ENCODE measurements at places on chromosomes 11 and 22.

GRCh38 chr11:62664405-62665074, 470 bp downstream of the C11orf98 start:
- DNase-seq, result no peak

DNA sequence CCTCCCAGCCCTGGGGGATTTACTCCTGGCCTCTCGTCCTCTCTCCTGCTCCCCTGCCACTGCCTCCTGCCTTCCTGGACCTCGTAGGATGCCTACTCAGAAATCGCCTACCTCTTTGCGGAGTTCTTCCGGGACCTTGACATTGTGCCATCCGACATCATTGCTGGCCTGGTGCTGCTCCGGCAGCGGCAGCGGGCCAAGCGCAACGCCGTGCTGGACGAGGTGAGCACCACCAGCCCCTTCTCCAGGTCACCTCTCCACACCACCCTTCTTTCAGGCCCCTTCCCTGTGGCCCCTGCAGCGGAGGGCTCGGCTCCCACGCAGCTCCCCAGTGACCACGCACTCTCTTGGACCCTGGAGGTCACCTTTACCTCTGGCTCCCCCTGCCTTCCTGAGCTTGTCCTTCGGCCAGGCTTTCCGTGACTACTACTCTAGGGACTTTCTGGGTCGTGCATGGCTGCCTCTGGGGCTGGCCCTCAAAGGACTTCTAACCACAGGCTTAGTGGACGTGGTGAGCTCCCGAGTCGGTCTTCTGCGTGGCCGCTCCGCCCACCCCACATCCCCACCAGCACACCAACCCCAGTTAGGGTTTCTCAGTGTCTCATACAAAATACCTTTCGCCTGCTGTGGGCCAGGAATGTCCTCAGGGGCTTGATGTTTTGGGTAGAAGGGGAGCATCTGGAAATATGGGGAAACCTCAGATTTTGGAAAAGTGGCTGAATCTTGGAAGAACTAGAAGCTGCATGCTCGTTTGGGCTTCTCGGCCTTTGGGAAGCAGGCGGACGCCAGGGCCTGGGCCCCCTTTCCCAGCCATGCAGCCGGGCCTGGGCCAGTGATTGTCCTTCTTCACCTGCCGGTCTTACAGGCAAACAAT, 24.1 kb upstream of the MYRF start:
- no peak for DNase-seq

GRCh38 chr11:47564933-47565339, 463 bp upstream of the PTPMT1 start:
- DNase-seq, result no peak

- DNase-seq, result no peak
Measured at GRCh38 chr11:78427615-78428265, 10.1 kb upstream of the GAB2 start.

GRCh38 chr11:19332476-19332875, 91.7 kb upstream of the E2F8 start:
- DNase-seq, result no peak

GRCh38 chr22:24592851-24593558, at the start of gene LRRC75B:
LRRC75B (minus strand) TSS chr22:24593073; CDS start chr22:24593039, 34 bp downstream.
- peak; percentile 57 for DNase-seq

DNA sequence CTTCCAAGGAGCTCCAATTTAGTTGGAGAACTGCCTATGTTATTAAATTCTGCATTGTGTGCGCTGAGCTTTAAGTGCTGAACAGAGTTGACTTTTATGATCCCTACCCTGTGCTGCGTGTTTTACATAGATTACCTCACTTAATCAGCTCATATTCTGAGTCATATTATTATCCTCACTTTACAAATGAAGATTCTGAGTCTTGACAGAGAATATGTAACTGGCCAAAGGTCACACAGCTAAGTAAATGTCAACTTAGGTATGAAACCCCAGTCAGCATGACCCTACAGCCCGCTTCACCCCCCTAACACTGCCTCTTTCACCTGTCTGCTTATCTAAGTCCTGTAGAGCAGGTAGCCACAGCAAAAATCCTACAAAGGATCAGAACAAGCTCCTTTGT, 19.8 kb upstream of the TMPRSS5 start:
- peak; percentile 3 for DNase-seq

GRCh38 chr11:102312667-102313066, 4.6 kb upstream of the BIRC3 start:
- DNase-seq, result peak; percentile 60

GRCh38 chr11:35111161-35112055, 27.6 kb upstream of the CD44 start:
- DNase-seq, result no peak

DNA sequence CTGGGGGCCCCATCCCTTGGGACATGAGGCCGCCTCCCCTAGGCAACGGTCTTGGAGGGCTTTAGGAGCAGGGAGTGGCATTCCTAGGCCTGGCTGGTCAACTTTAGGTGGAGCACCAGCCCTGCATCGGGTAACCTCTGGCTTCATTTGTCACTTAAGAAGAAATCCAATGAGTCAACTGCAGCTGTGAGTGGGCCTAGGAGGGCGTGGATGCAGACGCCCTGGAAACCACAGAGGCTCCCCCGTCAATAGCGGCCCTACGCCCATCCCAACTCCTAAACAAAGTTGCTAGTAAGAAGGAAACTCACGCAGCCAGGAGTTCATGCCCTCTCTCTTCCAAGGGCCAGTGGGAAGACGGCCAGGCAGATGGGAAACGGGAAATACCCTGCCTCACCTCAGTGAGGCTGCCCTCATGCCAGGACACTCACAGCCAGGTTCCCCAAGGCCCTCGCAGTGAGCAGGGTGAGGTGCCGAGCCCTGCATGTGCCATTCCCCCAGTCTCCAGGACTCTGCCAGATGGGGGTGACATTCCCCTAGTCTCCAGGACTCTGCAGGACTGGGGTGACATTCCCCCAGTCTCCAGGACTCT, 20.8 kb downstream of the BID start:
- DNase-seq, result no peak

DNA sequence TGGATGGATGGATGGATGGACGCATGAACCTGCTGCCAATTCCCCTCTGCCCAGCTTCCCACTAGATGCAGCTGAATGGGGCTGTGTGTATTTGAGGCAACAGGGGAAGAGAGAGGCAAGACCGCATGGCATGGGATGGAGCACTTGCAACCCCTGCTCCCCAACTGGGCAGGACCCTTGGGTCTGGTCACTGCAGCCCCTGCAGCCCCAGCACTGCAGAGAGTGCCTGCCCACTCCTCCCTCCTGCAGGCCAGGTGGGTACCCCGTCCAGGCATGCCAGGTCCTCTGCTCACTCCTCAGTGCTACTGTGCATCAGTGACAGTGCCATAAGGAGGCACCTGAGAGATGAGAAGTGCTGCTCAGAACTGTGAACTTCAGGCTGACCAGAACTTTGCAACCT, 40.3 kb downstream of the OSBPL5 start:
- DNase-seq, result no peak

DNA sequence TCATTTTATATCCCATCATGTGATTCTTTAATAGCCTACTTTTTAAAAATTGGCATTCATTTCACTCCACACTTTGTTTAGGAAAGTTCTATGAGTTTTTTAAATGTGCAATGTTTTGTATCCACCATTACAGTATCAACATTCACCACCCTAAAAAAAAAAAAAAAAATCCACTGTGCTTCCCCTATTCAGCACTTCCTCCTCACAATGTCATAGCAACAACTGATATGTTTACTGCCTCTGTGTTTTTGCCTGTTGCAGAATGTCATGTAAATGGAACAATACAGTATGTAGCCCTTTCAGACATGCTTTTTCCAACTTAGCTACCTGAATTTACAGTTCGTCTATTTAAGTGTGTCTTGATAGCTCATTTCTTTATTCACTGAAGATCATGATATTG, 754.2 kb downstream of the FAM181B start:
- DNase-seq, result no peak

- DNase-seq, result no peak
Measured at GRCh38 chr22:20219667-20220628, 48.2 kb downstream of the RTN4R start.

DNA sequence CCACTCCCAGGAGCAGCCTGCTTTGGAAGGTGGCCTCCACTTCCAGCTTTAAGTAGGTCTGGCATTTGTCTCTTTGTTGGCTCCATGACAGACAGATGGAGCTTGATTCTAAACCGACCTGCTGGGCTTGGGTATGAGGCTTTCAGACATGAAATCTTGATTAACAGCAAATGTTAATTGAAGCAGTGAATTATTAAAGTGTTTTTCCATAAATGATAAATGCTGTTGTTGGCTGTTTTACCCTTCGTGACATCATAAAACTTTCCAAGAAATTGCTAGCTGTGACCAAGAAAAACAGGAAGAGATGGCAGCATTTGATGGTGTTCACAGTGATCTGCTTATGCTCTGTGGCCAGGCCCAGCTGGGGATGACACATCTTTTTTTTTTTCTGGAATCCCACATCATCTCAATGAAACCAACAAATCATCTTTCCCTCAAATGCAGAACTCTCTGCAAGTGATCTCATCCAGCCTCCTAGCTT, 66.1 kb downstream of the RBMXL2 start:
- DNase-seq, result no peak

DNA sequence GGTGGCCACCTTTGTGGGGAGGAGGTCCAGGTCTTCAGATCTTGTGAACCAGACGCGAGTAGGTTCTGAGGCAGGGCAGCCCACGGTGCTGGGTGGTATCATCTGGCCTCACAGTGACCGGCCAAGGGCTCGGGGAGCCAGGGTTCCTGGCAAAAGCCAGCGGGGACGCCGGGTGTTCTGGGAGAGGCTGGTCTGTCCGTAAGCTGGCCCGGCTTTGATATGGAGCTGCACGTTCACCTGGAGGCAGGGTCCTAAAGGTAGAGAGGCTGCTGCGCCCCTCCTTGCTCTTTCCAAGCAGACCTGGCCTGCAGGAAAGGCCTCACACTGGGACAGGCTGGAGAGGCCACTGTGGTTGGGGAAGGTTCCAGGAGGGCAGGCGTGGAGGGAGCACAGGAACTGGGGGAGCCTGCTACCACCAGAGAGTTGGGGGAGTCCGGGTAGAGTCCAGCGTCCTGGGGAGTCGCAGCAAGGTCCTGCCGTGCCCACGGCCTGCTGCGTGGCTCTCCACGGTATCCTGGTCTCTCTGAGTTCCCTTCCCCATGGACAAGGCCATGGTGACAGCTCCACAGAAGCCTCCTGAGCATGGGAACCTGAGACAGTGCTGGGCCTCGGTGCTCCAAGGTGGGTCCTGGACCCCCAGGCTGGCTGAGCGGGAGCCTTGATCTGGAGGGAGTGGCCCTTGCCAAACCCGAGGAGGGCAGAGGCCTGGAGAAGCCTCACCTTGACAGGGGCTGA, 452.4 kb upstream of the B3GAT1 start:
- no peak for DNase-seq

- DNase-seq, result no peak
Measured at GRCh38 chr22:39927544-39927943, 26.7 kb downstream of the GRAP2 start.

DNA sequence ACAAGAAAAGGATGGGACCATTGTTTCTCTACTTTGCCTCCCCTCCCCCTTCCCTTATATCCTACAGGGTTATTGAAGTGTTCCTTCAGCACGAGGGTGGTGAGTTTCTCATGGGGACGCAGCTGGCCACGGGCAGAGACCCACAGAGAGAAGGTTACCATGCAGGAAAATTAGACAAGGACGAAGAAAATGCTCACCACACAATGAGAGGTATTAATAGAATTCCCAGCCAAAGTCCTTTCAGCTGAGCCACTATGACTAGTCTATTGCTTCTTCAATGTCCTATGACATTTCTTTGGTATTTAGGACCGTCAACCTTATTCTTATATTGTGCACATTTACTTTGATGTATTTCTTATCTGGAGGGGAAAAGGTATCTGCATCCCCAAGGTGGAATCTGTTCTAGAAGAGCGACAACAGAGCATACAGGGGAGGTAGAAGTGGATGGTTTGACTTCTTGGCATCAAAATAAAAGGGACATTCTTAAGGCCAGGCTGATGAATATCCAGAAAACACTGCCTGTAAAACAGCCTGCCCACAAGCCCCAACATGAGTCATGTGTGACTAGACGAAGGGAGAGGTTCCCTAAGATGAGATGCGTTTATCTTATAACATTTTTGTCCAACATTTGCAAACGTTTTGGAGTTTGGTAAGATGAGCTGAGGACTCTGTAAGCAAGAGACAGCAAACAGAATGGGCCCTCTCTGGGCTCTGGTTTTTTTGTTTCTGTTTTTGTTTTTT, 209.8 kb upstream of the NARS2 start:
- no peak for DNase-seq

DNA sequence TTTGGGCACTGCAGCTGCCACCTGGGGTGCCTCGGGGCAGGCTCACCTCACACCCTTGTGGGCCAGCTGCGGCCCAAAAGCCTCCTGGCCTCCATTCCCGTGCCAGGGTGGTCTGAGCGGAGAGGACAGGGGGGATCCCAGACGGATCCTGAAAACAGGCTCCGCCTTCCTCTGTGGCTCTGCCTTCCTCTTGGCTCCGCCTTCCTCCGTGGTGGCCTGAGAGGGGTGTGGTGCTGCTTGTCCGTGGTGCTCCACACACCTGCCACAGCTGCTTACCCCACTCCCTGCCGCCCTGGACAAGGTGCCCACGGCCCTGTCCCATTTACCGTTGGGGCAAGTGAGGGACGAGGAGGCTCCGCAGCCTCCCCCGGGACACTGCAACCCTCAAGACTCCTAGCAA, 23.2 kb upstream of the KCNQ1OT1 start:
- DNase-seq, result no peak

- no peak for DNase-seq
Measured at GRCh38 chr11:70467201-70468085, 69.1 kb downstream of the CTTN start.

GRCh38 chr11:76339221-76339620, 41.7 kb downstream of the THAP12 start:
- no peak for DNase-seq

DNA sequence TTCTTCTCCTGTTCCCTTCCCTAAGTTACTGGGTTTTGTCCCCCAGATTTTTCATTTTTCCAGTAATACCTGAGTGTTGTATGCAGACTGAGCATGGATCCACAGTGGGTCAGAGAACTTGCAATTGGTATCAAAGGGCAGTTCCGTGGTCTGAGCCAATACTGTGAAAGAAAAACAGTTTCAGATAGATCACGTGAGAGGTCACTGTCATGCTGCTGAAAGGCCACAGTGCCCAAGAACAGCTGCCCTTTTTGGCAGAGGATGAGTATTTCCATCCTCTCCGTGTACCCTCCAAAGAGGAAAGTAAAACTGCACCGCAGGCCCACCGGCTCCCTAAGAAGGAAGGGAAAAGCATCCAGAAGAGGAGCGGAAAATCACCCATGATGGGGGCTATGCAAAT, 73.0 kb upstream of the TBCEL start:
- no peak for DNase-seq

GRCh38 chr22:31897842-31898805, 46.2 kb upstream of the YWHAH start:
- no peak for DNase-seq

DNA sequence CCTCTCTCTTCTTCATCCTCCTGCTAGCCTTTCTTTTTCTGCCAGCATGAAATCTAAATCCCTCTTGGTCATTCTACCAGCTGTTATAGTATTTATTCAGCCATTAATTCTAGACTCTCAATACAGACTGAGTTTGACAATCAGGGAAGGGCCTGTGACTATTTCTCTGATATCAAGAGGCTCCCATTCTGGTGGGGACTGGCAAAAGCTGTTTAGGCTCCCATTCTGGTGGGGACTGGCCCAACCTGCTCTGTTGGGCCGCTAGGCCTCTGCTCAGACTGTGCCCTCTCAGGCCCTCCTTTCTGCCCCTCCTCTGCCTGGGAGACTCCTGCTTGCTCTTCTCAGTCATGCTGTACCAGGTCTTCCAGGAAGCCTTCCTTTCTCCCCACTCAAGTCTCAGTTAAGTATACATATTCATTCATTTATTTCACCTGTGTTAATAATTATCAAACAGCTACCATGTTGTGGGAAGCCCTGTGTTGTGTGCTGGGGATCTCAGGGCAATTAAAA, 323.7 kb upstream of the NARS2 start:
- DNase-seq, result no peak

GRCh38 chr22:46103181-46103580, 47.1 kb upstream of the PPARA start:
- DNase-seq, result no peak

Measured in LNCaP clone FGC (cell line).